SJCRH30 (cell line): ENCODE measurements at places on chromosomes 2 and 18.
A peak's percentile ranks its signal among the peaks of the same experiment; 100 is the strongest.

DNA sequence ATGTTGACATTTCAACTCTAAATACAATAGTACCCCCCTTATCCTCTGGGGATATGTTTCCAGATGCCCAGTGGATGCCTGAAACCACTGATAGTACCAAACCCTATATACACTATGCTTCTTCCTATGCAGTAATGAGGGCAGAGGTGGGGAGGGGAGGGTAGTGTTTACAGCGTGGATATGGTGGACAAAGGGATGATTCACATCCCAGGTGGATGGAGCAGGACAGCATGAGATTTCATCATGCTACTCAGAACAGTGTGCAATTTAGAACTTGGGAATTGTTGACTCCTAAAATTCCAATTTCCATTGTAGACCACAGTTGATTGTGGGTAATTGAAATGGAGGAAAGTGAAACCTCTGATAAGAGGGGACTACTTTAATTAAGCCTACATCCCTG is 75.4 kb downstream of the TSN start:
- DNase-seq: no peak

DNA sequence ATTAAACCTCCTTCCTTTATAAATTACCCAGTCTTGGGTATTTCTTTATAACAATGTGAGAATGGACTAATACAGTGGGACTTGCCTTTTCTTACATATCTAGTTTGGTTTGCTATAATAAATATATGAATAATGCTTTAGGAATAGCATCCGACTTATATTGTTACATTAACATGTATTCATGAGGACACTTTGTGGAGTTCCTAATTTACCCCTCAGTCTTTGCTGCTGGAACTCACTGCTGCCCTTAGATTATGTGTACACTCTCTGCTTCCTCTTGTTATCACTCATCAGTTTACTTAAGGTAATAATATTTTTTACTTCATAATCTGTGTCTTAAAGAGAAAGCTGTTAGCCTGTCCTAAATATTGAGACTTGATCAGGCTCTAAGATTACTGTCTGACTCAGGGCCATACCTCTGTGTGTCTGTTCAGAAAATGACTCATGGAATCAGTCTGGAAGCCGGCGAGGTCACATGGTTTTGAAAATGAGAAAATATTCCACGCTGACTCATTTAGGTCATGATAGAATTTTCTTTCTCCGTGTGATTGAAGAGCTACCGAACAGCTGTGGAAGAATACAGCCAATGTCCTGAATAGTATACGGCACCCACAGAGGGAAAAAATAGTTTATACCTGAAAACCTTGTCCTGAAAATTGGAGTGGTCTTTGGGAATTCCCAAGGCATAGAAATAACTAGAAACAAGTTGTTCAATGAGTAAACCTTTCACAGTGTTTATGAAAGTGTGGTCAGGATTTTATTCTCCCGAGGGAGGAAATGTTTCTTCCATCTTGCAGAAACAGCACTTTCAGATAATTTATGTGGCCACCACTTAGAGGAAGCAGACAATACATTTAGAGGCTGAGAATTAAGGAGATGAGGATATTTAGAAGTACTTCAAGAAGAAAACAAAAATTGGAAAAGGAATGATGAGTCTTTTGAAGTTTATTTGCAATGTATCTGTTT is 156.4 kb downstream of the DSEL start:
- DNase-seq: peak; percentile 80

DNA sequence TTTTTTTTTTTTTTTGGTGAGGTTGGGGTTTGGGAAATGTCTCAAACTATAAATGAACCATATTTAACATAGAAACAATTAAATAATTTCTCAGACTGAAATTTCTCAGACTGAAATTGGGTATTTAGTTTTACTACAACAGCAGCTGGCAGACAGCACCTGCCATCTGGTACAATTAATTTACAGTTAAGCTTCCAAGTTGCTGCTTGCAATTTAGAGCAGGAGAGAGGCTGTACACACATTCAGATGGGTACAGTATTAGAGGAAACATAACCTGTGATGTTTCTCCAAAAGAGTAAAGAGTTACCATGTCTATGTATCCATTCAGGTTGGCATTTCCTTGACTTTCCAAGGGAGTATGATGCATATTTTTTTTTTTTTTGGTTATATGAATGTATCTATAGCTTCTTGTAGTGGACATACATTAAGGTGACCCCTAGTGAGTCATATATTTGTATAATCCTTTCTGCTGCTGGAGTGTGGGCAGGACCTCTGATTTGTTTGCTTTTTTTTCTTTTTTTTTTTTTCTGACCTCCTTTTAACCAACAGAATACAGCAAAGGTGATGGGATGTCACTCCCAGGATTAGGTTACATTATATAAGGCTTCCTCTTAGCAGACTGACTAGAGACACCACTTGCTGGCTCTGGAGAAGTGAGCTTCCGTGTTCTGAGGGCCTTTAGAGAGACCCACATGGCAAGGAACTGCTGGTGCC is 201.7 kb downstream of the PTH2R start:
- DNase-seq: no peak

GRCh38 chr18:78722386-78722785 is 257.2 kb upstream of the SALL3 start:
- DNase-seq: no peak

GRCh38 chr2:72173640-72174321 is 26.1 kb upstream of the CYP26B1 start:
- DNase-seq: no peak

DNA sequence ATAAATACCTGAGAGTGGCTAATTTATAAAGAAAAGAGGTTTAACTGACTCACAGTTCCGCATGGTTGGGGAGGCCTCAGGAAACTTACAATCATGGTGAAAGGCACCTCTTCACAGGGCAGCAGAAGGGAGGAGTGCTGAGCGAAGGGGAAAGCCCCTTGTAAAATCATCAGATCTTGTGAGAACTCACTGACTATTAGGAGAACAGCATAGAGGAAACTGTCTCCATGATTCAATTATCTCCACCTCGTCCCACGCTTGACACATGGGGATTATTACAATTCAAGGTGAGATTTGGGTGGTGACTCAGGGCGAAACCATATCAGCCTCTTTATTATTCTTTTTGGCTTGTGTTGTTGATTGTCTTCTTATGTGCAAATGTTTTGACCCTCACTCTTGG is 76.2 kb downstream of the WDR7 start:
- DNase-seq: no peak

GRCh38 chr2:161995553-161996016 is 78.4 kb downstream of the DPP4 start:
- no peak for DNase-seq

DNA sequence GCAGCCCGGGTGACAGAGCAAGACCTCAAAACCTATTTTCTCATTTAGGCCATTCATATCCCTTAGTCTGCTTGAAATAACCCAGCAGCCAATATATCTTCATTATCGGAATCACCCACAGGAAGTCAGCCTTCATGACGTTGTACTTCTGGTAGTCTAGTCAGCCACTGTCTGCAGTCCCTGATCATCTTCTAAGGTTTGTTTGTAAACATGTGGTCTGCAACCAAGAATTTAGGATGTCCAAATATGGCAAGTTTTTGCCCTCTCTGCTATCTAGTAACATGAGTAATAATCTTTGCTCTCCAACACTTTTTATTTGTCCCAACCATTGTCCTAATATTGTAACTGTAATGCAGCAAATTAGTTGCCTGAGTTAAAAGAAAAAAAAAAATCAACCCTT is 92.5 kb downstream of the PRPF40A start:
- no peak for DNase-seq

DNA sequence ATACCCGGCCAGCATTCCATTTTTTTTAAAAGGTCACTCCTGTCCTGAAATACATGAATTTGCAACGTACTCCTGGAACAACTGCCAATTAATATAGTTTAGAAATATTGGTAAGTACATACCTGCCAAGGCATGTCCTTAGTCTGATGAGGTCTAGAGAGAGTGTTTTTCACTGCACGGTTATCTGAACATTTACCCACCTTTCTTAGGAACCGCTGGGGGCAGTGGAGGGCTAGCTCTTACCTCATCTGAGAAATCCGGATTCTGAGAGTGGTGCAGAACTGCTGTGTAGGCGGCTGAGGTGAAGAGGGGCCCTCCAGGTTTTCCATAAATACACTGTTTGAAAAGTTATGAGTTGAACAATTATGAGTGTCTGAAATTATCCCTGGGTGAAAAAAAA is 133.1 kb upstream of the CCDC195 start:
- DNase-seq: no peak

DNA sequence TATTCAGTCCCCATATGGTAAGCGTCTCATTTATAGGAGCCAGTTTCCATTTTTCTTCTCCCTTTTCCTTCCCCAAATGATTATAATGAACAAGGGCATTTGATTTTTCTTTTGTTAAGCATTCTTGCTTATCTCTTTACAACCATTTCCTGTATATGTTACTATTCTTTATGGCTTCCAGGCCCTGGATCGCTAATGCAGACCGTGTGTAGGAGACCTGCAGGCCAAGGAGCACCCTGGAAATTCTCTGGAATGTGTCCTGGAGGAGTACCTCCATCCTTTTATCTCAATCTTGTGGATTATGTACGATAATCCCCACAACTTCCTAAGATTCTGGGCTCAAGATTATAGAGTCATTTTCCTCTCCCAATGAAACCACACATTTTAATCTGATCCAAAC is 439.6 kb upstream of the MMADHC start:
- no peak for DNase-seq

DNA sequence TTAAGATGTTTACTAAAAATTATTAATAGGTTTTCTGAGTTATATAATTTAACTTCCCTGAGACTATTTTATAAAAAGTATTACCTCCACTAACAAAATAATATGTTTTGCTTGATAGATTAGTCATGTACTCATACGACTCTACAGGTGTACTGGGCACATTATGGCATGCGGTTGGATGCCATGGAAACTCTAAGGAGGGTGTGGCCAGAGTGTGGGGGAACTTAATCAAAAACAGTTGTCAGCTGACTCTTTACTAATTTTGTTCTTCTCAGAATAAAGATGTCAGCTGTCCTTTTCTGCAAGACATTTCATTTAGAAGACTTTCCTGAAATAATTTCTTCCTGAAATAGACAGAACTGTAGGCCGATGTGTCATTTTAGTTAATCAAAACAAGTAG is 228.3 kb upstream of the SIX3 start:
- no peak for DNase-seq

DNA sequence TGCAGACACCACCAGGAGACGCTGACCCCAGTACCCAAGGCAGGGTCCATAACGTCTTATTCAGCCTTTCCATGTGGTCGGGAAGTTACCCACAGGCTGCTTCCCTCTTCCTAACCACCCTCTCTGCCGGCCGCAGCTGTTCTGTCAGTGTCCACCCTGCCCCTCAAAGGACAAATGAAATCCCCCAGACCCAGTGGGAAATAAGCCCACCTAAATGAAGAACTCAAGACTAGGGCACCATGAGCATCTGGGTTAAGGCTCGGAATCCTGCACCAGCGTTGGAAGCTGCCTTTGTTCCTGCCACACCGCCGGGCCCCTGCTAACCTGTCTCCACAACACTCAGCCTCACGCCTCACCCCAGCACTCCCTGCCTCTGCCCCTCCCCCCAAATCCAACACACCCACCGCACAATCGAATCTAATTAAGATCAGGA is 21.7 kb downstream of the BCL11A start:
- peak; percentile 48 for DNase-seq

- DNase-seq: no peak
Measured at GRCh38 chr2:118464046-118464445, 375.8 kb downstream of the INSIG2 start.

GRCh38 chr2:15911686-15912085 is 28.7 kb upstream of the MYCN start:
- peak; percentile 74 for DNase-seq

- no peak for DNase-seq
Measured at GRCh38 chr2:136034629-136035028, 49.2 kb upstream of the DARS1 start.
